ENCODE measurements at places on chromosomes 6 and 20.

GRCh38 chr20:59375541-59375940, 75.1 kb downstream of the EDN3 start:
- DNase-seq, result no peak

DNA sequence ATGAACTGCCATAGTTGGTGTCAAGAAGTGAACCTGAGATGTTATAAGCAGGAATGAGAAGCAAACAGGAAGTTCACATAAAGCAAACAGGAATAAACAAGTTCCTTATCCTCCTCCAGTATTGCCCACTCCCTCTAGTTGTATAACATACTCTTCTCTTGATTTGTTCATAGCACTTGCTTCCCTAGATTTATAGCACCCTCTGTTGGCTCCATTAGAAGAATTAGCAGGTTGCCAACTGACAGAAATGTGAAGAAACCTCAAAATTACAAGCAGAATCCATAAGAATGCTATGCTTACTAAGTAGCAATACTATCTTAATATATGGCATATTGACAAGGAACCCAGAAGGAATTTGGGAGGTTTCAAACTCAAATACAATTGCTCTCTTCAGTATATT, 195.4 kb downstream of the TBX18 start:
- DNase-seq, result no peak

- DNase-seq, result no peak
Measured at GRCh38 chr6:160933256-160933655, 58.3 kb upstream of the MAP3K4 start.

DNA sequence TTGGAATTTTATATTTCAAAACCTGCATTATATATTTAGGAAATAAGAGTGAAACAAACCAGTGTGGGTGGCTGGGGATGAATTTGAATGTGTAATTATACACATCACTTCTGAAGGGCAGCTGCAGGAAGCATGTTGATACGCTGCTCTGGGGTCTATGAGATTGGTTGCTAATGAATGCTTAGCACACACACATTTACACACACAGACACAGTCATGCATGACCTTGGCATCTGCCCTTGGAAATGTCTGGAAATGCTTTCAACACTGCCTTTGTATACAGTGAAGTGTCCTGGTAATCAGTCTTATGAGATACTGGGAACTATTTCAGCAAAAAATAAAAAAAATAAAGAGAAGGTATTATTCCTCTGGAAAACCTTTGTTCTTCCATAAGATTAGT, 83.4 kb downstream of the ELOVL4 start:
- DNase-seq, result peak; percentile 42

DNA sequence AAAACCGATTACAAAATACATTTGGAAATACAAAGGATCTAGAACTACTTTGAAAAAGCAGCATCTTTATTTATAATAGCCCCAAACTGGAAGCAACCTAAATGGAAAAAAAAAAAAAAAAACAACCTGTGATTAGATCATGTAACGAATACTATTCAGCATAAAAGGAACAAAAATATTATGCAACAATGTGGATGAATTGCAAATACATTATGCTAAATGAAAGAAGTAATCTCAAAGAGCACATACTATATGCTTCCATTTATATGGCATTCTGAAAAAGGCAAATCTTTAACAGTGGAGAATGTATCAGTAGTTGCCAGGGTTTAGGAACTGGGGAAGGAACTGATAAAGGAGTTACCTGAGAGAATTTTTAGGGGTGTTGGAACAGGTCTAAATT, 28.9 kb downstream of the IRAK1BP1 start:
- no peak for DNase-seq

DNA sequence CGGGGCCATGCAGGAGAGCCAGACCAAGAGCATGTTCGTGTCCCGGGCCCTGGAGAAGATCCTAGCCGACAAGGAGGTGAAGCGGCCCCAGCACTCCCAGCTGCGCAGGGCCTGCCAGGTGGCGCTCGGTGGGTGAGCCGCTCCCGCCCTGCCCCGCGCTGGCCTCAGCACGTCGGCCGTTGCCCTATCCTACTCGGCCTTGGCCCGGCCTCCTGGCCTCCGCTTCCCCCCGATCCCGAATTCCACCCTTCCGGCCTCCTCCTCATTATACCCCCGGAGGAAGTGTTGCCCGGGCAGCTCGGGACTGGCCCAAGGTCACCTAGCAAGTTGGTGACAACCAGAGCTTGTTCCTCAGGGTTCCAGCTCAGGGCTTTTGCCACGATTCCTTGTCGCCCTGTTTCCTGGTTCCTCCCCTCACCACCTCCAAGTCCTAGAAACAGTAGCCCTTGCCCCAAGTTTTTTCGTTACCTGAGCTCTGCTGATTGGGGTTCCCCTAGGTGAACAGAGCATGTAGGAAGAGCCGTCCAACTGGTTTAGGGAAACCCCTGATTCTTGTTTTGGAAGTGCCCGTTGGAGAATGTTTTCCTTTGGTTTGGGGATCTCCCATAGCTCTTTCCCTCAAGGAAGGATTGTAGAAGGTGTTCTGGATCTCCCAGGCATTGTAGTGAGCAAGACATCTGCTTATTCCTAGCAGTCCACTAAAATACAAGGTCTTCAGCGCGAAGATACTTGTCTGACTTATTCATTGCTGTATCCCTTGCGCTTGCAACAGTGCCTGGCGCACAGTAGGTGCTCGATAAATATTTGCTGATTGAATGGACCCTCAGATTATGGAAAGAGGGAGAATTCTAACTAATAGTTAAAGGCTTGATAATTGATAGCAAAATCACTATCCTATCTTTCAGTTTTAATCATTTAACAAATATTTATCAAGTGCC, 641 bp downstream of the ARFGEF2 start:
- no peak for DNase-seq

- DNase-seq, result no peak
Measured at GRCh38 chr6:34005901-34006531, 139.9 kb downstream of the GRM4 start.

DNA sequence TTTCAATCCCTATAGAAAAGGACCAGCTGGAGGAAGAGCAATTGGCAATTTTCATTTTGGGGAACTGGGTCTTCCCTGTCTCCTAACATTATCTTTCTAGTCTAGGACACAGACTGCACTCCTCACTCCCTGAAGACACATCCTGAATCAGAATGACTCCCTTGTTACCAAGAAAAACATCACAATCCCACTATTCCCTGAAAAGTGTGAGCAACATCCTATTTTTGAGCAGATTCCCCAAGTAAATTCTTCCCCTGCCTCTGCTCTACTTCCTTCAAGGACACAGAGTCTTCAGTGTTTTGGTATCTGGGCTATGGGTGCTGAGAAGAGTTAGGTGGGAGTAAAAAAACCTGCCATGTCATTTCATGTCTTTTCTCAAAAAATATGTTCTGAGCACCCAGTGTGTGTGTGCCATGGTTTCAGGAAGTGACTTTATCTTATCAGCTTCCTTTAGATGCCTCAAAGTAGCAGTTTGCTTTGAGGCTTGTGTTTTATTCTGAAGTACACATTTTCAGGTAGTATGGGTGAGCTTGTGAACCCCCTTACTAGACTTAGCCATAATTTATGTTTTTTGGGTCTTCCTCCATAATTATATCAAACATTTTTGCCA, 12.4 kb downstream of the LAMA4 start:
- no peak for DNase-seq

All from DMS153 (cell line).